ENCODE measurements at places on chromosomes 16 and 17.

- DNase-seq, result no peak
Measured at GRCh38 chr17:67020293-67020766, 24.0 kb upstream of the CACNG1 start.

- no peak for DNase-seq
Measured at GRCh38 chr16:2824626-2825025, 5.5 kb upstream of the ZG16B start.

GRCh38 chr17:30921544-30922196 is at the start of gene ADAP2:
Gene ADAP2 (plus strand): TSS chr17:30921945. CDS start chr17:30922015, 70 bp downstream.
- peak; percentile 77 for DNase-seq

DNA sequence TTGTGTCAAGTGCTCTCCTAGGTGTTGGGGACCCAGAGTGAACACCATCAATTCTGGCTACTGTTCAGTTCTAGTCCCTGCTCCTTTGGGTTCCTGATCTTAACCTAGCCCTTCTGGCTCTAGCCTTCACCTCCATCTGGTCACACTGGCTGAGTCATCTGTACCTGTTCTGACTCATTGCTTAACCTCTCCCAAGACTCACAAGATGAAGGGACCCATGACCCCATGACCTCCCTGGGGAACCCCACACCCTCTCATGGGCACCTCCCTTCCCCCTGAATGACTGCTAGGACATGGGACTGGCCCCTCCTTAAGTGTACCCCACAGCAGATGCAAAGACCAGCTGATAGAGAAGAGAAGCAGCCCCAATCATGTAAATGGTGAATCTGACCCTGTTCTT is 345.8 kb upstream of the CDH5 start:
- no peak for DNase-seq

DNA sequence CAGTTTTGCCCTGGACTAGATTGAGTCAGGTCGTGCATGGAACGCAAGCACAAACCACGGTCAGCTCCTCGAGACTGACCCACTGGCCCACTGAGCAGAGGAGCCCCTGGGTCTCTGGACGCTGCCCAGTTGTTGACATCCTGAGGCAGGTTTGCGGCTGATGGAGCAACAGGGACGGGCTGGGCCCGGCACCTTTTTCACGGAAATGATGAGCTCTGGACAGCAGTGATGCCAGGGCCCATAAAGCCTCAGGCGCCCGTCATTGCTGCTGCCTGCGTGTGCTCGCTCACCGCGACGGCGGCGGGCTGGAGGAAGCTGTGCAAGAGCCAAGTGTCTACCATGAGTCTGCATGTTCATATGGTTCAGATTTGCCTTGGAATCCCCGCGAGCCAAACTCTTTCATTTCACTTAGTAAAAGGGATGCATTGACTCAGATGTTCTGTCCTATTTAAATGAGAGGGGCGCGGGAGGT is 30.8 kb upstream of the CRISPLD2 start:
- no peak for DNase-seq

DNA sequence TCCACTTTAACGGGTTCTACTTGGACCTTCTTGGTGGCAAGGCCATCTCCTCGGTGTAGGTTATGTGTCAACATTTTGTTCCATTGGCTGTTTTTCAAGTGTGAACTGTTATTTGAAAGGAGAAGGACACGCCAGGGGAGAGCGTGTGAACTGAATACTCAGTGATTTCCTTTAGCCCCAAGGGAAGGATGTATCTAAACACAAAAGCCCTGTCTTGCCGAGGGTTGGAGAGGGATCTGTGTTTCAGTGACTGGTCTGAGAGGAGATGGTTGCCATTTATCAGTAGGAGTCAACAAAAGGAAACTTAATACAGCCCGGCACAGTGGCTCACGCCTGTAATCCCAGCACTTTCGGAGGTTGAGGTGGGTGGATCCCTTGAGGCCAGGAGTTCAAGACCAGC is 50.0 kb downstream of the USP10 start:
- DNase-seq, result no peak

GRCh38 chr16:65500919-65501318 is 379.1 kb upstream of the CDH11 start:
- DNase-seq, result no peak

DNA sequence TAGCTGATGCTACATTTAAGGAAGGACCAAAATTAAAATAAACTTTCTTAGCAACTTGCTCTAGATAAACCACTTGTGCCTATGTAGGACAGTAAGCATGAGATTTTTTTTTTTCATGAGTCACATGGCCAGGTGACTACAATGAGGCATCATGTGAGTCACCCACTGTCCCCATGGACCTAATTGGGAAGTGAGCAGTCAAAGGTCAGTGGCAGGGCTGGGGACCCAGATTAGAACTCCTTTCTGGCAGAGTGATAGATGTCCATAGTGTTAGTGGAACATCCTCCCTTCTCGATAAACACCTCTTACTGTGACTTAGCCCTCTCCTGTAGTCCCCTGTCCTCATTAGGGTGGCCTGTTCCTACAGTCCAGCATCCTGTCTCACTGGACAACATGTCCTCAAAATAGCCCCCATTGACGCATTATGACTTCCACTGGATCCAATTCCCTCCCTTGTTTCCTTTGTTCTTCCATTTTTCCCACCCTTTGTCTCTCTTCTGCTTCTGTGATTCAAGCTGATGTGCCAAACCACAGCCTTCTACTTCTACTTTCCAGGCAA is 12.4 kb downstream of the ITGB3 start:
- peak; percentile 70 for DNase-seq

GRCh38 chr16:88368994-88369393 is 13.8 kb upstream of the ZNF469 start:
- DNase-seq, result no peak

DNA sequence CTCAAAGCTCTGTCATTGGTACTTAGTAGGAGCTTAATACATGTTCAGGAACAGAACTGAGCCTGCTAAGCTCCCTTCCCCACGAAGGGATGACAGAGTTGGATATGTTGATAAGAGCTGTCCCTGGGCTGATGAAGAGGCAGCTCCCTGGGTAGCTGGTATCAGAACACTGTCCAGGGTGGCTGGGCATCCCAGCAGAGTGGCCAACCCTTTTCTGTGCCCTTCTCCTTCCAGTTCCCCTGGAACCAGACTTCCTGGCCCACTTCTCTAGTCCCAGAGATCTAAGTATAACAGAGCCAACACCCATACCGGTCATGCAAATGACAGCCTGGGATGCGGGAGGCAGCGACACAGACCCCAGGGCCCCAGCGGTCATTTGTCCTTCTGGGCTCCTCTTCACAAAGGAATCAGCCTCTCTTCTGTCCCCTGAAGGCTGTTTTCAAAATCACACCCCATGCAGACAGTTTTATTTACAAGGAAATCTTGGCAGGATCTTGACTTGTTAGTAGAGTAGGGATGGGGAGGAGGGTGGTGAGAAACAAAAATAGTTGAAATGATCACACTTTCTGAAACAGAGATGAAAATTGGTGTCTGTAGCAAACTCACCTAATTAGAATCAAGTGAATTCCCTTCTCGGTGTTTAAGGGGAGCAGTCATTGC is 1.4 kb upstream of the RHBDL3 start:
- DNase-seq, result no peak

DNA sequence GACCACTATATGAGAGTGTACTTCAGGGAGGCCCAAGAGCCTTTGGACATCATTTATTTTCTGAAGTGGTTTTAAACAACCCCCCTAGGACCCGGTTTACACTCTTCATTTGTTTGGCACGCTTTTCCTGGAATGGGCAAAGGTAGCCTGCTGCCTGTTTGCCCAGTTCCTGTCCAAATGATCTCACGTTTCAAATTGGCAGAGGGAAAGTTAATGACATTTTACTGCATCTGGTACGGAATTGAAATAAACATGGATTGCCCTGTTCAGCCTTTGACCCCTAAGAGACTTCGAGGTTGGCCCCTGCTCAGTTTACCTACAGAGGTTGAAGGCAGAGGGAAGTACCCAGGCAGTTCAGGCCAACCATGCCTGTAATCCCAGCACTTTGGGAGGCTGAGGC is 5.8 kb upstream of the RPRML start:
- peak; percentile 67 for DNase-seq

DNA sequence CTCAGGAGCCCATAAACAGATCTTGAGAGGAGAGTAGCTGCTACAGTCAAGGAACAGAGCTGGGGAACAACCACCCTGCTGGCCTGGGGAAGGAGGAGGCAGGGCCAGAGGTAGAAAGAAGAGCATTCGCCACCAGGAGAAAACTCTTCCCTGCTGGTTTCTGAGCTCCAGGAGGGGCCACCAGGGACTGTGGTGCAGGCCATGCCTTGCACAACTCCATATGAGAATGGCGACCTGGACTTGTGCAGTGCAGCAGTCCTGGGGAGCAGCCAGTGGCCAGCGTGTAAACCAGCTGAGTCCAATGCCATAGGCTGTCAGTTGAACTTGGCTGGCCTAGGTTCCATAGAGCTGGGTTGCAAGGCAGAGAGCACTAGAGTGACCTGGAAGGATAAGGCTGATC is 11.6 kb downstream of the SLC13A2 start:
- DNase-seq, result no peak

- no peak for DNase-seq
Measured at GRCh38 chr16:50195276-50195675, 42.2 kb downstream of the TENT4B start.

- DNase-seq, result no peak
Measured at GRCh38 chr16:9622268-9622667, 530.8 kb downstream of the HAPSTR1 start.

- no peak for DNase-seq
Measured at GRCh38 chr17:45060382-45060796, 728 bp upstream of the NMT1 start.

DNA sequence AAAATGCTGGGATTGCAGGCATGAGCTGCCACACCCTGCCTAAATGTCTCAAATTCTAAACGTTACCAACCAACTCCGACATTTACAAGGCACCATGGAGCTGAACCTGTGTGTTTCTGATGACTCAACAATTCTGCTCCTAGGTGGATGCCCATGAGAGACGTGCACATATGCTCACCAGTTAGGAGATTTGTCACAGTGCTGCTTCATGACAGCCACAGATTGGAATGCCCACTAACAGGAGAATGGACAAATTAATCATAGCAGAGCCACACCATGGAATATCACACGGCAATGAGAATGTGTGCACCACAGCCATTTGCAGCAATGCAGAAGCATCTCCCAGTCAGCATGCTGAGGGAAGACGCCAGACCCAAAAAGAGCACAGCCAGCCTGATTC is 8.0 kb upstream of the KCNG4 start:
- no peak for DNase-seq

- no peak for DNase-seq
Measured at GRCh38 chr16:1317479-1318267, 8.2 kb downstream of the UBE2I start.

DNA sequence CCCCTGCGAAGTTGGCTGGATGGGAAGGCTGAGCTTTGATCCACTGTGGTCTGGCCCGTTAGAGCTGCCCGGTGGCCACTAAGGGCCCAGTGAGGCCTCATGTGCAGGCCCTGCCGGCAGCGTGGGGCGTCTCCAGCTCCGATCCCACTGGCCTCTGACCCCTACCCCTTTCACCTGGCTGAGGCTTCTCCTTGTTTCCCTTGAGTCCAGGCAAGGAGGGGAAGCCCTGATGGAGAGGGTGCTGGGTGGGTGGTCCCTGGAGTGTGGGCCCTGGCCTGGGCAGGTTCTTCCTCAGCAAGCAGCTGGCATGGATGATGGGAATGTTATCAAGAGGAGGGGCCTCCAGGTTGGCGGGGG is 356.8 kb downstream of the SEC14L1 start:
- DNase-seq, result no peak

GRCh38 chr17:74608511-74608910 is 15.0 kb downstream of the CD300E start:
- DNase-seq, result no peak

DNA sequence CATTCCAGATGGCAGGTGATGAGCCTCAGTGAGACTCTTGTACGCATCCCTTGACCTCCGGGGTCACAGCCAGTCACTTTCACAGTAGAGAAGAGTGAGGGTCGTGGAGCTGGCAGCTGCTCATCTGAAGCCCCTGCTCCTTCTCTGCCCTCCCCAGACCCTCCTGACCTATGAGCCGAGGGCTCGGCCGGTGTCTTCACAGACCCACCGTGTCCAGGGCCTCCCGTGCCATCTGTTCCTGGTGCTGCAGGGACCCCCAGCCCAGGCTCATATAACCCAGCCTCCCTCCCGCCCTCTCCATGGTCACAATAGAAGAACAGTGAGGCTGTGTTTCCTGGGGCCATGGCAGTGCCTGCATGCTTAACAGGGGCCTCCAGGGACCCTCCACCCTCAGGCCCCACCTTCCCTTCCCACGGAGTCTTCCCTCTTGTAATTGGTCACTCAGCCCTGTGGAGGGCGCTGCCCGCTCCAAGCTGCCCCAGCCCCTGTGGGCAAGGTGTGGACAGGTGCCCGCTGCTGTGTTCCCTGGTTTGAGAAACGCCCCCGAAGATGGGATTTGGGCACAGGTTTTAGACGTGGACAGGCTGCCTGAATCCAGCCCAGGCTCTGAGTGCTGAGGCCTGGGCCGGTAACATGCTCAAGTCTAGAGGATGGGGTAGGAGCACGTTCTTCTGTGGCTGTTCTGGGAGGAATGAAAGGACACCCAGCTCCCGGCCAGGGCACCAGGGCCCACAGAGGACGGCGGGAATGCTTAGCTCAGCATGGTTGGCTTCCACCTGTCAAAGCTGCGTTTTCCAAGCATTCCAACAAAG is 38.7 kb downstream of the ACSF3 start:
- DNase-seq, result no peak

- no peak for DNase-seq
Measured at GRCh38 chr16:4890026-4890425, 42.7 kb downstream of the UBN1 start.

GRCh38 chr16:81651758-81652718 is 127.1 kb upstream of the PLCG2 start:
- DNase-seq, result no peak

DNA sequence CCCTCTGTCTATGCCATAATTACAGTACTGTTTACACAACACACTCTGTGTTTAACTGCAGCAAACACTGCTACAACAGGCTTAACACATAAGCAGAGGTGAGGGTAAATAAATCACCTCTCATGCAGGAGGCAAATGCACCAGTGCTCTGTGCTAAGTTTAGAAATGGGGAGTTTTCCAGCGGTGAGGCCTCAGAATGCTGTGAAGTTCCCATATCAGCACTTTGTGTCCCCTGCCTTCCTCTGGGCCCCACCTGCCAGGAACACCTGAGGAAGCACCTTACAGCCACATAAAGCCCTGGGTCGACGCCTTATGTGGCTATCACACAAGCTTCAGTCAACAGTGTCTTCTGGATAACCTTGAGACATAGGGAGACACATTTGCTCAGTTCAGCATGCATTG is 304.5 kb downstream of the HAPSTR1 start:
- no peak for DNase-seq

- no peak for DNase-seq
Measured at GRCh38 chr17:35934760-35935159, 4.2 kb upstream of the RDM1 start.
